ENCODE measurements at places on chromosomes 16 and 17.

DNA sequence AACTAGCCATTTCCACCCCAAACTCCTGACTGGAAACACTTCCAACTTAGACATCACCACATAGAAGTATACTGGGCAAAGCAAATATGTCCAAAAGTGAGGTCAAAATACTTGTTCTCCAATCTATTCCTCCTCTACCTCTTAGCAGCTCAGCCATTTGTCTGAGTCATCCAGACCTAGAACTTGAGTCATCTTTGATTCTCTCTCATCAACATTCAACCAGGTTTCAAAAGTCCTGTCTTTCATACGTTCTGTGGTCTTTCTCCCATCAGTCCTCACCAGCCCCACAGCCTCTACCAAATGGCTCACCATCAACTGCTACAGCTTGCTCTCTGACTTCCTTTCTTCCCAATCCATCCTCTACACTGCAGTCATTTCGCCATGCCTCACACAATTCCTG lies 6.8 kb downstream of the ANKFY1 start:
- DNase-seq: no peak

DNA sequence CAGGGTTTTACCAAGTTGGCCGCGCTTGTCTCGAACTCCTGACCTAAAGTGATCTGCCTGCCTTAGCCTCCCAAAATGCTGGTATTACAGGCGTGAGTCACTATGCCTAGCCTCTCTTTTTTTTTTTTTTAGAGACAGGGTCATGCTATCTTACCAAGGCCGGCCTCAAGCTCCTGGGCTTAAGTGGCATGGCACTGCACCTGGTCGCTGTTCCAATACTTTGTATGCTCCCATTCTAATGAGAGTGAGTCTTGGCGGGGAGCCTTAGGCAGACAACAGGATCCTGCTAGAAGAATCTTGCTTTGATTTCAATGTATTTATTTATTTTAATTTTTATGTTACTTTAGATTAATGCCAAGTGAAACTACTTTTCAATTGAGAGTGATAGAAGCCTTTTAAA lies 21.9 kb downstream of the TOM1L2 start:
- no peak for DNase-seq

- no peak for DNase-seq
Observed at GRCh38 chr17:3598078-3598477, 11.1 kb downstream of the TRPV1 start.

DNA sequence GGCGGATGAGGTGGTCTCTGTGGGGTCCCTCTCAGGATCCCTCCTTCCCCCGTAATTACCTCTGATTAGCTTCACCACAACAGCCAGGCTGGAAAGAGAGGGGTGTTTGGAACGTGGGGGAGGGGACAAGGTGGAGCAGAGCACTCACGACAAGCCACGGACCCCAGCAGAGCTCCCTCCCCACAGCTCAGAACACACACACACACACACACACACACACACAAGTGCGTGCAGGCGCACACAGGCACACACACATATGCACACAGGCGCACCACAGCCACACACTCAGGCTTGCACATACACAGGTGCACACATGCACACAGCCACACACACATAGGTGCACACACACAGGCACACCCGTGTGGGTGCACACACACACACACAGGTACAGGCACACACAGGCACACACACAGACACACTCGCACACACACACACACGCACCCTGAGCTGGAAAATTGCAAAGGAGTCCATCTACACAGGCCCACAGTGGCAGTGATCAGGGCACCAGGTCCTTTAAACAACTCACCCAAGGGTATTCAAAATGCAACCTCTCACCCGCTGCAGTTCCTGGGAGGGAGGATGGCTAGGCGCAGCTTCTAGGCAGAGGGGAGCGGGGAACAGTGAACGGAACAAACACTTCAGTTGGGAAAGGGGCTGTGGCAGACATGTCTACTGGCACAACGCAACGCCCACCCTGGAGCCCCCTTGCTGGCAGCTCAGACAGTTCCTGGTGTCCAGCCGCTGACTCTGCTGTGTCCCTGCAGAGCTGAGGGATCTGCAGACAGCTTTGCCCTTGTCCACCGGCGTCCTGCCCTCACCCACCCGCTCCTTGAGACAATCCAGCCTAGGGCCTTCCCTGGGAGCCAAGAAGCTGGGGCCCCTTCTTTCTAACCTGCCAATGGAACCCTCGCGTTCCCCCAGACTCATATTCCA lies 59.9 kb upstream of the DLX4 start:
- no peak for DNase-seq

GRCh38 chr16:81786321-81786720 lies 7.2 kb downstream of the PLCG2 start:
- DNase-seq: no peak

GRCh38 chr16:31043352-31043751 lies 10.0 kb downstream of the STX4 start:
- DNase-seq: no peak

DNA sequence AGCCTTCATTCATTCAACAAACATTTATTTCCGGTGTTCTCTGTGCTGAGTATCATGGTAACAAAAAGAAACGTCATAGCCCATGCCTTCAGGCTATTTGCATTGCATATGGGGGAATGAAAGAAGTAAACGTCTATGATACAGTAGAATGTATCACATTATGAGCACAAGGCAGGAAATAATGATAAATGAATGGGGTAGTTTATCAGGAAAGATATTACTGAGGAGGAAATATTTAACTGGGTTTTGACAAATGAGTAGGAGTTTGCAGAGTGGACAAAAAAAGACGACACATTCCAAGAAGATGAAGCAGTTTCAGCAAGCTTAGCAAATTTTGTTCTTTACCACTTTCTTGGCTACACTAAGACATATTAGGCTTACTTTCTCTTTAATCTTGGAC lies 1.3 kb upstream of the KRTAP4-7 start:
- DNase-seq: no peak

DNA sequence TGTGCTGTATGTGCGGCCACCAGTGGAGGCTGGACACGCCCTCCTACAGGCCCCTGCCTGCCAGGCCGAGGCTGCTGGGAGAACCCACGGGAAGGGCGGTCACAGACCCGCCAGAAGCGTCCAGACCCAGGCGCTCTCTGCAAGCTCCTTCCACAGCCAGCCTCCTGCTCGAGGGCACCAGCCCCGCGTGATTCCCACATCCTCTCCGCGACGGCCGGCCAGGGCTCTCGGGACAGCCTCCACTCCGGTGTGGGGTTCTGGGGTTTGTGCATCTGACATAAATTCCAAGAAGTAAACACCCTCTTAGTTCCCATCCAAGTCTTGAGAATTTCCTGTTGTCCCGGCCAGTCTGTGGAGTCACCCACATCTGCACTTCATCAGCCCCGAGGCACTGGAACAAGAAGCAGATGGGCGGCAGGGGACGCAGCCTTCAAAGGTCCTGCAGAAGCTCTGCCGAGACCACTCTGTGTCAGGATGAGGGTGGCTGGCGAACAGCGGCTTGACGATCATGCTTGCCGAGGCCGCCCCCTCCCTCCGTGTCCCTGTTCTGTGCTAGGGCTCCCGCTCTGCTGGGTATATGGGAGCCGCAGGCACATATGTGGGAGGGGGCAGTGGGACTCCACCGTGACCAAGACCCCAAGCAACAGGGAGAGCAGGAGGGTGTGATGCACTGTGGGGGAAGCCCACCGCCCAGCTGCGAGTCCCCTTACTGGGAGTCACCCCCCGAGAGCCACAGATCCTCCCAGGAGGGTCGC lies 2.4 kb upstream of the TMEM204 start:
- no peak for DNase-seq

- DNase-seq: no peak
Observed at GRCh38 chr17:32970281-32970680, 21.4 kb upstream of the SPACA3 start.

DNA sequence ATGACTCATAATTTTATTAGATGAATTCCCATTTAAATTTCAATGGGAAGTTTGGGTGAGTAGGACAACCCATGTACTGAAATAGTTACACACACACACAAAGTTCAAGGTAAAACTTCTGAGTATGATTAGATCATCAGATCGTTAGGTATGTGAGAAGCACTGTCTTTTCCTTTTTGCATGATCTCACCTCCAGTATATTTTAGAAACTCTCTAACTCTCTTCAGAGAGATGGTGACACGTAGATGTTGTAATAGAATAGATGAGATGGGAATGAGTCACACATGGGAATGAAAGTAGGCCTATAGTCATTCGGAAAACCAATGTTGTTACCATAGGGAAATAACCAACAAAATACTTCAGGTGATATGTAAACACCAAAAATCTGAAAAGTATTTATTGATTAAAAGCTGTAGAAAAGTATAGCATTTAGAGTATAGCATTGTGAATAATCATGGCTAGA lies 22.2 kb downstream of the KRT23 start:
- no peak for DNase-seq

DNA sequence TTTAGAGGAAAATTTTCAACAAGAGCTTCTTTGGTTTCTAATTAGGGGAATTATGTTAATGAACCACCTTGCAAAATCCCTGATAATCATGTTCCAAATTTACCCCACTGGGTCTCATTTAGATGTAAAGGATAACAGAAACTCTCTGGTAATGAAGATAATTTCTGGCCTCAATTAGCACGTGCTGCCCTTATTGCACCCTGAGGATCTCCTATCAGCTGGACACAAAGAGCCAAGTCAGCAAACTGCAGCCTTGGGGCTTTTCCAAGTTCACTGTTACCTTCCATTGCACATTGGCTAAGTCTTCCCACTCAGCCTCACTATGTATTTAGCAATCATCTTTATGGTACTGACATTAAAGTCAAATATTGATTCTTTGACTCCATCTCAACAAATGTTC lies 78.1 kb downstream of the GP2 start:
- DNase-seq: no peak

DNA sequence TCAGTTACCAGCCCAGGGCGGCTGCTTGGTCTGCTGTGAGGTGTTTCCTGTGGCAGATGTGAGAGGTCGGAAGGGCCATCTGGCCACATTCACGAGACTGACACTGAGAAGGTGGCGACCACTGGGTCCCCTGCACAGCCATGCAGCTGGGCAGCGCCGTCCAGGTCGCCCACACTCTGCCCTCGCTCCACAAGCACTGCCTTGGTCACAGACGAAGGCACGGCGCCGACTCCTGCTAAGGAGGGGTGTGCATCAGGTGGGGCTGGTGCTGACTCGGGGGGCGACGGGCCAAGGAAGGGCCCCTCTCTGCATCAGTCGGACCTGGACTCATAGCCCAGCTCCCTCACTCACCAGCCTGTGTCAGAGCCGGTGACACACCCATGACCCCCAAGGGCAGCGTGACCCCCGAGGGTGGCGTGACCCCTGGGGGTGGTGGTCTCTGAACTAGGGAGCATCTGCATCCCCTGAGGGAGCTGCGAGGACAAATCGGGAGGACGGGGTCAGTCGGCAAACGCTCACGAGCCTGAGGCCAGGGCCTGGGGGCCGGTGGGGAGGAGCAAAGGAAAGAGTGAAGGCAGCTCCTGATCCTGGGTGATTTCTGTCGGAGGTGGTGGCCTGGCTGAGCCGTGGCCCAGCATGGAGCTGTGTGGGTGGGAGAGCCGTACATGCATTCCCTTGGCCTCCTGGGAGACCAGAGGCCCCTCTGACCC lies 30.4 kb downstream of the NME3 start:
- no peak for DNase-seq

GRCh38 chr17:81655378-81656117 lies 794 bp downstream of the PDE6G start:
- DNase-seq: no peak
